ENCODE measurements at places on chromosomes 12 and 14.

DNA sequence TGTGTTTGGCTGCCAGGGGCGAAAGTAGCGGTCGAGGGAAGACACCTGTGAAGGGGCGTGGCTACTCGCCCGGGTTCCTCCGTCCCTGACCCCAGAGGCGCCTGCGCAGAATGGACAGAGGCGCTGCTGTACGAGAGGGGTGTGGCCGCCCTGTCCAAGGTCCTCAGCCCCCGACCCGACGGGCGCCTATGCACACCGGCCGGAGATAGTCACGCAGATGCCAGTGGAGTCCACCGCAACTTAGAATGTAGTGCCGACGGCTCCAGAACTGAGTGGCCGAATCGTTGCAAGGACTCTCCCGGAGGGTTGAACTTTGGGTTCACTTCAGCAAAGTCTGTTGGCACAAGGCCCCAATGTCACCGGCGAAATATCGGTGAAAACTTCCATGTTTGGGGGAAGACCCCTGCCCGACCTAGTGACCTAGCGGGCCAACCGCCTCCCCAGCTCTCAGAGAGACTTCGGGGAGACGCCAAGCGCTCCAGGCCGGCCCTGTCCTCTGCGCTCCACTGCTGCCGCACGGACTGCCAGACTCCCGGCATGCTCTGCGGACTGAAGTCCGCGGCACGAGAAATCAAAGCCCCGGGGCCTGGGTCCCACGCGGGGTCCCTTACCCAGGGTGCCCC lies 541 bp upstream of the RNU6-7 start:
- peak; percentile 34 for DNase-seq

GRCh38 chr12:108228746-108229145 lies 99.7 kb downstream of the WSCD2 start:
- DNase-seq: no peak

DNA sequence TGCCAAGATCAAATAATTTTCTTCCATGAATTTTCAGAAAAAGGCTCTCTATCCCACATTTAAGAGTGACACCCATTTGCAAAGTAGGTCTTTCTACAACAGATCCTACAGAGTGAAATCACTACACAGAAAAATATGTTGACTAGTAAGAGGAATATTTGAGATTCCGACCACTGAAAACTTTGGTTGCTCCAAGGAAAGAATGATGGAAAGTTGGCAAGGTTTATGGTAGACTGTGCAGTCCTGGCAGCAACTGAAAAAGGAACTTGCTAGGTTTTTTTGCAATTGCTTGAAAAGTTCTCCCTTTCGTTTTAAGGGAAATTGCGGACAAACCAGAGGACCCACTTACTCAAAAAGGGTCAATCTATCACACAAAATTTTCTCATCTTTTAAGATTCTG lies 83.1 kb upstream of the TSPAN8 start:
- no peak for DNase-seq

- DNase-seq: no peak
These were observed 18.5 kb downstream of the SLC7A8 start for GRCh38 chr14:23164949-23165348.

DNA sequence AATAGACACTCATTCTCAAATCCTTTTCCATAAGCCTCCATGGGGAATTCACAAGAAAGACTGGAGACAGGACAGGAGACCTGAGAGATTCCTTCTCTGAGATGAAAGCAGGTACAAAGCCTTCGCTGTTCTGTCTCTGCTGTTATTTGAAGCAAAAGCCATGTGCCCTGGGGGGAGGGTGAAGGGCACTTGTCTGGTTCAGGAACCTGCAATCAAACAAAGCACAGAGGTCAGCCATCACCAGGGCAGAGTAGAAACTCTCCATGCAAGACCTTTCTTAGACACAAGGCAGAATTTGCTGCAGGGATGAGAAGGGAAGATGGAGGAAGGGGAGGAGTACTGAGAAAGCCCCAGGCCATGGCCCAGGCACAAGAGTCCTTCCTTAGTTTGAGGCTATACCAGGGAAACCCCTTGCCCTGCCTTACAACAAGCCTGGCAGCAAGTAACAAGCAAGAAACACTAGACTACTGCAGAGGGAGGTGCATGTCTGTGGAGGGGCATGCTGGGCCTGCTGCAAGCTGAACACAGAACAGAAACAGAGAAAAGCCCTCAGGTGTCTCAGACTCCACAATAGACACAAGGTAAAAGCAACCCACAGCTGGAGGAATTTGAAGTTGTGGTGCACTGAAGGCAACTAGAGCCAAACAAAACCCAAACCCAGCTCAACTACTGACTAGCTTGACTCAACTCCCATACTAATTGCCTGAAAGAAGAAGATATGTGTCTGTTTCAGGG lies 7.8 kb upstream of the ART4 start:
- no peak for DNase-seq

- DNase-seq: no peak
These were observed 37.8 kb upstream of the PLBD1 start for GRCh38 chr12:14605401-14605989.

- DNase-seq: no peak
These were observed 850 bp upstream of the ZNF385A start for GRCh38 chr12:54385251-54385914.

DNA sequence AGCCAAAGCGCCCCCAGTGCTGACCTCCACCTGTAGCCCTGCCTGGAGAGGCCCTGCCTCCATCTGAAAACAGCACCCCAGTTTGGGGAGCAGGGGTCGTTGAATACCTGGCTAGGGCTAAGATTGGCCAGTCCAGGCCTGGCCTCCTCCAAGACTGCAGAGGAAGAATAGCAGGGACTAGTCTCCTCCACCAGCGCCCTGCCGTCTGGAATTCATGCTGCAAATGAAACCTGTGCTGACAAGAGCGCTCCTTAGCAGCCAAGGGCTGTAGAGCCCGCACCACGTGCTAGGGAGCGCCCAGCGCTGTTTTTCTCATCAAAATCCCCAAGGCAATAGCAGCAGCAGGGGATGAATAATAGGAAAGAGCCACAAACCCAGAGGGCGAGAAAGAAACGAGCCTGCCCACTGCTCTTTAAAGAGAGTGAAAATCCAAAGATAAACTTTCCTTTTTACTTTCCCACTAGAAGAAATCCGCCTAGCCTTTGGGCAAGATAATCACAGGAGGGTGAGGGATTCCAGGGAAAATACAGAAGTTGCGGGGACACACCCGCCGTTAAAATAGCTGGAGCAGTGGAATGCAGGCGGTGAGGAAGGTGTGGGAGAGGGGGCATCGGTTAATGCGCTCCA lies 3.3 kb downstream of the COL2A1 start:
- DNase-seq: peak; percentile 82

DNA sequence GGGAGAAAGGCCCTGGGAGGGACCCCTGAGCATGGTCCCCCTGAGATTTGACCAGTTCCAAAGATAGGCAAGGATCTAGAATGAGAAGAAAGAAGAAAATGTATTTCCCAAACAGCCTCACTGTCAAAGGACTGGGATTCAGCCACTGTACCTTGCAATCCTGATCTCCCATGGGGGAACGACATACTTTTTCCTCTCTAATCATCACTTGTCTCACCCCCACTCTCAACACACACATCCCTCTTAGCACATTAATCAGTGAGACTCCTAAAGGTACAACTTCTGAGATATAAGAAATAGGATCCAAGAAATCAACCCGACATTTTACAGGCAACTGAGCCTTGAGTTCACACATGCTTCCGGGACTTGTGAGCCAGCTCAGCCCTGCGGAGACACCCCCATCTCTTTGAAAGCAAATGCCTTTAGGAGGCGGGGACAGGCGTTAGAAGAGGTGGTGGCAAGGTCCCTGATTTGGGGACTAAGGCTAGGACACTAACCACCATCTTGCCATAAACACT lies 1.4 kb downstream of the MAP3K9 start:
- DNase-seq: no peak

GRCh38 chr12:59834659-59835474 lies 239.0 kb downstream of the SLC16A7 start:
- DNase-seq: no peak

Measured in hepatic stellate cell (primary cell).